ENCODE measurements at places on chromosomes 4 and X. TPM values are rescaled to one million over a fixed set of nuclear protein-coding genes. Genes with fewer than 3 reads are reported as not detected.

- DNase-seq: no peak
Measured at GRCh38 chr4:75634951-75635350, 4.6 kb upstream of the CDKL2 start.

DNA sequence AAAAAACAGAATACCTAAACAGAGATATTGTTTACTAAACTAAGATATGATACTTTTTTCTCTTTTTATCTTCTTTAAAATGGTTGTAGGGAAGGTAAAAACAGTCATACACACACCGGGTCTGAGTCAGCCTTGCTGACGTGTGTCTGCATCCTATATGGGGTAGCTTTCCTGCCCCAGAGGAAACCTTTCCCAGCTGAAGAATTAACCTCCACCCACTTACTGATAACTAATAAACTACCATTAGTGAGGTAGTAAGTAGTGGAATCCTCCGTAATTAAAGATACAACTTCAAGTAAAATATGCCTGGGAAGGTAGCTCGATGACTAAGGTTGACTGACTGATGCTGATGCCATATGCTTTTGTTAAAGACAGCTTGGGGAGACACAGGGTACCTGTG, 312.2 kb downstream of the DCTD start:
- DNase-seq: no peak

GRCh38 chrX:39497702-39498265, 600.0 kb downstream of the BCOR start:
- no peak for DNase-seq

DNA sequence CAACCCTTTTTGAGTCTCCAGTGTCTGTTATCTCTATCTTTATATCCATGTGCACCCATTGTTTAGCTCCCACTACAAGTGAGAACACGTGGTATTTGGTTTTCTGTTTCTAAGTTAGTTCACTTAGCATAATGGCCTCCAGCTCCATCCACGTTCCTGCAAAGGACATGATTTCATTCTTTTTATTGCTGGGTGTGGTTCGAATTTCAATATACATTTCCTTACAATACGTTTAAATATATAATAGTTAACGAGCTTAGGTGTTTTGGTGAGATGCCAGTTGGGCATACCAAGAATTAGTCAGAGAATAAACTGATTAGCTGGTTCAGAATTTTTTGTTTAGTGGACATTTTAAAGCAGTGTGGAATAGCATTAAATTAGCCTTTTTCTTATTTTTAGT, 196.7 kb downstream of the CFAP47 start:
- no peak for DNase-seq

DNA sequence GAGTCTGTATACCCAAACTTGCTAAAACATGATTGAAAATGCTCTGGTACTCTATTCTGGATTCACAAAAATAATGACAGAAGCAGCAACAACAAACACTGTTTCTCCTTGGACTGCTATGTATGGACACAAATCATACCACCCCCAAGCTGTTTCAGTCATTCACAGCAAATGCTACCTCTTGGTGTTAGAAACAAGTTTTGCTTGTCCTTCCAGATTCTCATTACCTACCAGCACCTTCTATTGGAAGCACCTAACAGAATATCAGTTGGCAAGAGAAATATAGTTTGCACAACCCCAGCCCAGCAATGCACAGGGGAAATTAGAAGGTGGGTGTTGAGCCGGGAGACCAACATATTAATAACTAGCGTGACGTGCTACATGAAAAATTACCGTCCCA, 1950.9 kb downstream of the C4orf33 start:
- no peak for DNase-seq

Gene TRAM1L1
- total RNA-seq: 5.3 TPM

All from prostate gland (tissue), 2 donors.